ENCODE measurements at places on chromosomes 7 and 10. TPM values are rescaled to one million over a fixed set of nuclear protein-coding genes. Genes with fewer than 3 reads are reported as not detected.

The NPC1L1 gene
- 0.19 TPM for total RNA-seq

DNA sequence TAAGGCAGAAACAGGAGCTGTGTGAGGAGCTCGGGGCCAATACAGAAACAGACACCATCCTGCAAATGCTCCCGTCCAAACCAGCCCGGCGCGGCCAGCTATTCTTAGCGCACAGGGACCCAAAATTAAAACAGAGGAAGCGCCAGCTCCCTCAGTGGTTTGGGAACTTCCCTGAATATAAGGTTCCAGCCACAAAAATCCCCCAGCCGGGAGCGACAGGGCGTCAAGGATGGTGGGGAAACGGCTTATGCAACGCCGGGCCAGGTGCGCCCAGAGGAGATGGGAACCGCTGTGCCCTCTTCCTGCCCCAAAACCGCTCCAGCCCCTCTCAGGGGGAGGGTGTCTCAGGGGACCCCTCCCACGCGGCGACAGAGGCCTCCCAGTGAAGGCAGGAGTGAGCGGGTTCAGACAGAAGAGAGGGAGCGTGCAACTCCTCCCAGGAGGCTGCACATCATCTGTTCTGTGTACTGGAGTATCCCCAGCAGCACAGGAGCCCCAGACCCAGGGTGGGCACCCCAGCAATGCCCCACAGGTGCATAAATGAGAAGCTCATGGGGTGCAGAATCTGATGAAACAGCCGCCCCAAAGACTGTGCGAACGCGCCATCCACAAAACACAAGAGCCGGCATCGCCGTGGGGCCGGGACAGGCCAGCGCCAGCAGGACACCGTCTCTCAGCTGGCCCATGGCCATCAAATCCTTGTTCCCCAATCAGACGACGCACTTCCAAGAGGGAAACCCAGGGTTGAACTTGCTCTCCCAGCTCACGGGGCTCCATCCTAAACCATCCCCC is 73.9 kb upstream of the PDGFA start:
- DNase-seq = no peak

The CFAP69 gene
- 3.8 TPM for total RNA-seq

- DNase-seq = no peak
These were observed 12.6 kb downstream of the NUDT1 start for GRCh38 chr7:2254429-2255144.

The TES gene
- total RNA-seq = 13.9 TPM

GRCh38 chr7:155992538-155992937 is 180.3 kb upstream of the SHH start:
- DNase-seq = no peak

The WDR86 gene
- 0.16 TPM for total RNA-seq

DNA sequence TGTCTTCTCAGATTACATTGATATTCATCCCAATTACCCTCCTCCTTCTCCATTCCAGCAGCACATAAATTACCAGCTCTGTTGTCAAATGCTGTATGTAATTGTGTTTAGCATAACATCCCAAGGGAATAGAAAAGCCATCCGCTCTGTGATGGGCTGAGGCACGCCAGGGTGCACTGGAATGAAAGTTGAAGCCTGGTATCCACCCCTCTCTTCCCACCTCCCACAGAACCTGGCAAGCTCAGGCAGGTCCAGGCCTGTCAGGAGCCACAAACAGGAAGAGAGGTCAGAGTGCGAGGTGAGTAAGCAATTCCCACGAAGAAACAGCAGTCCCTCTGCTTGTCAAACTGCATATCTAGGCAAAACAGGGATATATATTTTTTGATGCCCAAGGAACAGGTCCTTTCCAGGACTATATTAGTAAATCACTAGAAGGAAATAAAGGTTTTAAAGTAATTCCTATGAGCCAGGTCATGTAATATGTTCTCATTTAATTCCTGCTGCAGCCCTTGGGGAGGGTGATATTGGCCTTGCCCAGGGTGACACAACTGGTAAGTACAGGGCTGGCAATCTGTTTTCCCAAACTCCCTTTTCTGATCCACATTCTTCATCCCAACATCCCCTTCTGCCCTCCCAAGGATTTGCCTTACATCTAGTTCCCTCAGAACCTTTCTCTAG is 155.6 kb upstream of the GHITM start:
- DNase-seq = no peak

The NEUROD6 gene
- total RNA-seq = not detected

- no peak for DNase-seq
These were observed 52.1 kb downstream of the TRRAP start for GRCh38 chr7:98930464-98930863.

- DNase-seq = no peak
These were observed 133.5 kb downstream of the ETV1 start for GRCh38 chr7:13856012-13856411.

GRCh38 chr10:111142092-111142768 is 65.4 kb downstream of the ADRA2A start:
- DNase-seq = no peak

DNA sequence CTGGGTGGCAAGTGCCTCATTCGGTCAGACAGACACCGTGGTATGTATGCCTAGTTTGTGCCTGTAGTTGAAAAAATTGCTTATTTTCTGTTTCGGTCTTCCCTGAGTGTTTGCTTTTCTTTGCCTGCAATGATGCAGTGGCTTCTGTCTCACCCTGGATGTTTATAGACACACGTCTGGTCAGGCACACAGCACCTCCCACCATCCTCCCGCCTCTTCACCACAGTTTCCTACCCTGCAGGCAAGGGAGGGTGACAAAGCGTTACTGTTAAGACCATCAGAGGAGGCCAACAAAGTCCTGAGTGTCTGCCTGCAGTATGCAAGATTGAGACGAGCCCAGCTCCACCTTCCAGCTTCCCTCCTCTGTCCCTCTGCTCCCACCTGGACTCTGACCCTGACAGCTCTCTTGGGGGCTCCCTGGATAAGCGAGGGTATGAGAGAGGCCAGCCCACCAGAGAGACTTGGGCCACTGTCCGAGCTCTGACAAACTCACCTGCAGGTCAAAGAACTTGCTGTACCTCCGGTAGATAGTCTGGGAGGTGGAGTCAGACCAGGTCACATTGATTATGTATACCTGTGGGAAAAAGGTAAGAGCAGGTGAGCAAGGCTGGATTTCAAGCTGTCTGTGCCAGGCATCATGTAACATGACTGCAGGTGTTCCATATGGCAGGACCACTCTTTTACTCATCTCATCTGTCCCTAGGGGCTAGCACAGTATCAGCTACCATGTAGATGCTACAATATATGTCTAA is 54.4 kb downstream of the SH3PXD2A start:
- no peak for DNase-seq

GRCh38 chr7:152969335-152969734 is 209.8 kb downstream of the ACTR3B start:
- no peak for DNase-seq

The COX15 gene
- total RNA-seq = 39.6 TPM

The SLC26A4 gene
- total RNA-seq = 0.41 TPM

GRCh38 chr7:133688483-133689239 is 435.8 kb downstream of the EXOC4 start:
- DNase-seq = no peak

GRCh38 chr7:155882596-155882995 is 70.3 kb upstream of the SHH start:
- no peak for DNase-seq

DNA sequence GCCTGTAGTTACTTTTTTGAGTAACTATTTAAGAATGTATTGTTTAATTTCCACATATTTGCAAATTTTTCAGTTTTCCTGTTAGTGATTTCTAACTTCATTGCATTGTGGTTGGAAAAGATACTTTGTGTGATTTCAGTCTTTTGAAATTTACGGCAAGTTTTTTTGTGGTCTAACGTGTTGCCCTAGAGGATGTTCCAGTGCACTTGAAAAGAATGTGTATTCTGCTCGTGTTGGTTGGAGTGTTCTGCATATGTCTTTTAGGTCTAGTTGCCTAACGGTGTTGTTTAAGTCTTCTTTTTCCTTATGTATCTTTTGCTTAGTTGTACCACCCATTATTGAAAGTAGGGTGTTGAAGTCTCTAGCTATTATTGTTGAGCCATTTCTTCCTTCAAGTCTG is 59.7 kb downstream of the LCOR start:
- DNase-seq = no peak

DNA sequence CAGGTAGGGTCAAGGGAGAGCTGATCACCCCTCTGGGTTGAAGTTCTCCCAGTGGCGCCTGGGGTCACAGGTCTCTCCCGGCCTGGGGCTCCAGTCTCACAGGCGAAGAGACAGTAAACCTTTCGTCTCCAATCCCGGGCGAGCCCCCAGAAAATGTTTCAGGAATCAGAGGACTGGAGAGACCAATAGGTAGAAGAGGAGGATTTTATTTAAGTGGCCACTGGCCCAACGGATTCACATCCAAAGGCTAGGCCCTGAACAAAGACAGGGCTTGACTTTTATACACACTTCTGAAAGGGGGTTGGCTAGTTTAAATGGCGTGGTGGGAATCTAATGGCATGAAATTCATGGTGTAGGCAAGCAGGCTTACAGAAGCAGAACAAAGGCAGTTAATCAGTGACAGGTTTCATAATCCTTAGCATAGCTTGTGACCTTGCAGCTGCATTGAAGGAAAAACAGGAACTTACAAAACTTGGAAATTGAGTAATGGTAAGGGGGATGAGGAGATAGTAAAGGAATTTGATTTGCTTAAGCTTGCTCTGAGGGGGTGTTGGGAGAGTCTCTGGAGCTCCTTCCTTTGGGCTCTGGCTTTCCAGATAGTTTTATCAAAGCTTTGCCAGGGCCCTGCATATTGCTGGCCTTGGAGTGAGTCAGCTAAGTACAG is 105.5 kb downstream of the TRIM24 start:
- no peak for DNase-seq

The CADPS2 gene
- 11.9 TPM for total RNA-seq

The OR2A2 gene
- not detected for total RNA-seq

DNA sequence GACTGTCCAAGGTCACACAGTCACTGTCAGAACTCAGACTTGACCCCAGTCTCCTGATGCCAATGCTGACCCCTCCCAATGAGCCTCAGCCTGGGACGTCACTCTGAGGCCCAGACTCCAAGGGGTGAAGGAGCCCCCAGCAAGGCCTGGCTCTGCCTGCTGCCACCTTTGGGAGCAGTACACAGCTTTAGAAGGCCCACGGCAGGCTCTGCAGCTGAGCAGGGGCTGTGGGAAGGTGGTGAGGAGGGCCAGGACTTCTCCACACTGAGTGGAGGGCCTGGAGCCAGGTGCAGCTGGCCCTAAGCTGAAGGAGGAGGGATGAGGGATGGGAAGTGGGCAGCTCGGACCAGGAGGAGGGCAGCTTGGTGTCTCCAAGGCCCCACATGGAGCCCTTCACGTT is 23.9 kb upstream of the ZMIZ1 start:
- DNase-seq = peak; percentile 10

GRCh38 chr10:13521026-13521425 is 7.8 kb downstream of the BEND7 start:
- no peak for DNase-seq

The SLC16A12 gene
- 2.0 TPM for total RNA-seq

The HOXA7 gene
- 0.36 TPM for total RNA-seq

- DNase-seq = no peak
These were observed 63.6 kb downstream of the PKD1L1 start for GRCh38 chr7:47884675-47885074.

The CYP26C1 gene
- total RNA-seq = not detected

GRCh38 chr7:155964543-155964942 is 152.3 kb upstream of the SHH start:
- no peak for DNase-seq

- DNase-seq = no peak
These were observed 156.5 kb upstream of the CHST15 start for GRCh38 chr10:124249812-124250432.

DNA sequence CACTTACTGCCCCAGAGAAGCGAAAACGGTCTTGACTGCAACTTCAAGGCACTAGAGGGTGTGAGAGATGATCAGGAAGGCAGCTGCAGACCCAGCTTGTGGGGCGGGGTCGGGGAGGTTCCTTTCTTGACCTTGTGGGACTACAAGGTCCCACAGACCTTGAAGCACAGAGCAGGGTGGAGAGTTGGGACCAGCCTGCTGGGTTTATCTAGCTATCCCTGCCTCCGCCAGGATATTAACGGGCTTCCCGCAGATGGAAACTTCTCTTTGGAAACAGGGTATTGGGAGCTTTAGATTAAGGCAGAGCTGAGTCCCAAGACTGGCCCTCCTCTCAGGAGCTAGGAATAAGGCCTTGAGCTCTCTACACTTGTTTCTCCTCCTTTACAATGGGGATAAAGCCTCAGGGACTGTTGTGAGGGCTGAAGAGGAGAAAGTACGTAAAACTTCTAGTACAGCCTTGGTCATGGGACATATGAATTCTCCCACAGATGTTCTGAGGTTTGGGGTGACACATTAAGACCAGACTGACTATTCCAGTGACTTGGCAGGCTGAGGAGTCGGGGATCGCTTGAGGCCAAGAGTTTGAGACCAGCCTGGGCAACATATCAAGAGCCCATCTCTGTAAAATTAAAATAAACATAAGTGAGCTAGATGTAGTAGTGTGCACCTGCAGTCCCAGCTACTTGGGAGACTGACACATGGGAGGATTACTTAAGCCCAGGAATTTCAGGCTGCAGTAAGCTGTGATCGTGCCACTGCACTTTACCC is 153.2 kb downstream of the CDH23 start:
- DNase-seq = no peak

The ZP3 gene
- not detected for total RNA-seq

DNA sequence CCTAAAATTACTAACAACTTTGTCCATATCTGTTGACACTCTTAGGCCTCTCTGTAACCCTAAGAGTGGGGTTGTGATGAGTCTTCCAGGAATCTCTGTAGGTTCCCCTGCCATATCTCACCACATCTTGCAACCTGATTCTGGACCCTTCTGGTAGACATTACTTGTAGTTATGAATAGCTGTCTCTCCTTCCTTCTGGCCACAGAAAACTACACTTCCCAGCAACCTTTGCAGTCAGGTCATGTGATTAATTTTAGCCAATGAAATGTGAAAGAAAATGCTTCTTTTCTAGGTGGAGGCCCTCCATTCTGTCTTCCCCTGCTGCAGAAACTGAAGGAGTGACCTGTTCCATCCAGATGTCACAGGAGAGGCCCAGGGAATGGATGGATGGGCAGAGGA is 147.6 kb upstream of the AOAH start:
- no peak for DNase-seq

DNA sequence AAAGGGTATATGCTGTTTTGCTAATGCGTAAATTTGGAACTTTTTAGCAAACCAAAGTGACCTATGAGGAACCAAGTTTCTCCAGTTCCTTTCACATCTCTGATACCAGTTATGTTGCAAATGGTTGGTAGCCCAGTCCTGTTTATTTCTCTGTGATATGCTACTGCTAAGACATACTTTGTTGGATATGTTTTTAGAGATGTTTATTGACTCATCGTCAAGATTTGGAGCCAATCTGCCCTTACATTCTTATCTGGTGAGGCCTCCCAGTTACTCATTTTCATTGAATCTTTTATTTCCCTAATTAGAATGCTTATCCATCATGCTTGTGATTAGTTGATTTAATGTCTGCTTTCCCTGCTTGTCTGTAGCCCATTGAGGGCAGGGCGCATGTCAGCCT is 58.9 kb downstream of the LRGUK start:
- DNase-seq = no peak

DNA sequence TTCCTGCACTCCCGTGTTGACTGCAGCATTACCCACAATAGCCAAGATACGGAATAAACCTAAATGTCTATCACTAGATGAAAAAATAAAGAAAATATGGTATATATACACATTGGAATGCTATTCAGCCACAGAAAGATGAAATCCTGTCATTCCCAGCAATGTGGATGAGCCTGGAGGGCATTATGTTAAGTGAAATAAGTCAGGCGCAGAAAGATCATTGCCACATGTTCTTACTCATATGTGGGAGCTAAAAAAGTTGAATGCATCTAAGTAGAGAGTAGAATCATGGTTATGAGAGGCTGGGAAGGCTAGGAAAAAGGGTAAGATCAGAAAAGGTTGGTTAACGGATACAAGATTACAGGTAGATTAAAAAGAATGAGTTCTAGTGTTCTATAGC is 219.1 kb upstream of the MKI67 start:
- DNase-seq = no peak

- DNase-seq = no peak
These were observed 36.5 kb downstream of the DPCD start for GRCh38 chr10:101624526-101625102.

All from left ventricle myocardium inferior (tissue), 1 donor.